ENCODE measurements at places on chromosomes 6 and 20. TPM values are rescaled to one million over a fixed set of nuclear protein-coding genes. Genes with fewer than 3 reads are reported as not detected.

GRCh38 chr6:150894935-150895552 lies 29.5 kb downstream of the MTHFD1L start:
- peak; percentile 17 for DNase-seq

The OR2H2 gene
- not detected for total RNA-seq

The UST gene
- total RNA-seq = 0.92 TPM

- DNase-seq = no peak
Observed at GRCh38 chr6:11069760-11070159, 23.9 kb upstream of the SMIM13 start.

DNA sequence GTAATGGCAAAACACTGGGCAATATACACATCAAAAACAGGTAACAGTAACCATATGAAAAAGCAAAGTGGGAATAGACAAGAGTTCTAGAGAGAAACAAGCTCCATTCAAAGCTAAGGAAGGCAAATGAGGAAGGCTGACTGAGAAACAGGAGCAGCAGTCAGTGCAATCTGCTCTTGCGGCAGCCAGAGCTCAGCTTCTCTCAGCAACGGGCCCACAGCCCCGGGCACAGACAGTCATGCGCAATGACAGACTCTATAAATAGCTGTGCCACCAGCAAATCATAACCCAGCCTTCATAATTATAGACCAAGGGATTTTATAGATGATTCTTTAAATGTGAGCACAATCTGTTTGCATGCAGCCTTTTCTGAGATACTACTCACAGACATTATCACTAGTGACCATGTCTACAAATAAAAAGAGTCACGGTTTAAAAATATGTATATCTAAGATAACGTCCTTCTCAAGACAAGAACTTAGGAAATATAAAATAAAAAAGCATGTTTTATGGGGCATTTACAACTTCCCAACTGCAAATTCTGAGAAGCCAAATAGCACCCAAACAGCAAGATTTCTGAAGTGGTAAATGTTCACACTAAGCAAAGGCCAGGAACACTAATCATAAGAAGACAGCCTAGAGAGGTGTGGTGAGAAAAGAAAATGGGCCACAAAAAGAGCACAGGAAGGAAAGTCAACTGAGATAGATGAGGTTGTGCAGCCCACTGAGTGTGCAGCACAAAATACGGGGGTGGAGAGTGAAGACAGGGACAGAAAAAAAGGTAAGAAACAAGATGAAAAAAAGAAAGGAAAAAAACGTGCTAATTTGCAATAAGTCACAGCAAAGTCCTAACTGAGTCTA lies 39.9 kb upstream of the BEND6 start:
- DNase-seq = no peak

DNA sequence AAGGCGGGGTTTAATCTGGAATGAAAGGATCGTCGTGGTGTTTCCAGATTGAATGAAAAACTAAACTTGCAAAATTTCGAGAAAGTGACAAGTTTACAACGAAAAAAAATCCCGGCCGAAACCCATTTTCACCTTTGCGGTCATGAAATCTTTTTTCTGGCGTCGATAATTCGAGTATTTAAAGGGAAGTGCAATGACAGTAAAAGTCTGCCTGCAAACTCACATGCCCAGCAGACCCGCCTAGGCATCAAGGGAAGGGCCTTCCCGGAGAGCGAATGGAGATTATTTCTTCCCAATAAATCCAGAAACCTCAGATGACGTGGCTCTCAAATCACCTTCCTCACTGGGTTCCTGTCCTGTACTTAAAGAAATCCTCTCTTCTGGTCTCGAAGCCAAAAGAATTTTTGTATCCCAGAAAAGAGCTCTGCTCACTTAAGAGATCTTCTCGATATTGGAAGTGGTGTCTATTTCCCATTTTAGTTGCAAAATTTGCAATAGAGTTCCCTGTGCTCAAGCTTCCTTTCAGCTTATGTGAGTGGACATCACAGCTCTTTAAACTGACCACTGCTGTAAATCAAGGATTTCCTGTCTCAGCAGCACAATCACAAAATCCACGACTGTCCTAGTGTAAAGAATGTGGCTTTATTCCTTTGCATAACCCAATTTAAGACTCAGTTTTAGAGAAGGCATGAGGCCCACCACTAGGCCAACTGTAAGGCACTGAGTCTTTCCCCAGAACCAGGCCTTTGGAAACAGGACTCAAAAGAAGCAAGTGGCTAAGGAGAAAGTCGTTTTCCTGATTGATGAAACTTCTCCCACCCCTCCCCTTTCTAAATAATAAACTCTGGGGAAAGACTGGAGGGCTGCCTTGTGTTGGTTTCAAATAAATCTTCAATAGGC lies 3.9 kb downstream of the OLIG3 start:
- DNase-seq = no peak

DNA sequence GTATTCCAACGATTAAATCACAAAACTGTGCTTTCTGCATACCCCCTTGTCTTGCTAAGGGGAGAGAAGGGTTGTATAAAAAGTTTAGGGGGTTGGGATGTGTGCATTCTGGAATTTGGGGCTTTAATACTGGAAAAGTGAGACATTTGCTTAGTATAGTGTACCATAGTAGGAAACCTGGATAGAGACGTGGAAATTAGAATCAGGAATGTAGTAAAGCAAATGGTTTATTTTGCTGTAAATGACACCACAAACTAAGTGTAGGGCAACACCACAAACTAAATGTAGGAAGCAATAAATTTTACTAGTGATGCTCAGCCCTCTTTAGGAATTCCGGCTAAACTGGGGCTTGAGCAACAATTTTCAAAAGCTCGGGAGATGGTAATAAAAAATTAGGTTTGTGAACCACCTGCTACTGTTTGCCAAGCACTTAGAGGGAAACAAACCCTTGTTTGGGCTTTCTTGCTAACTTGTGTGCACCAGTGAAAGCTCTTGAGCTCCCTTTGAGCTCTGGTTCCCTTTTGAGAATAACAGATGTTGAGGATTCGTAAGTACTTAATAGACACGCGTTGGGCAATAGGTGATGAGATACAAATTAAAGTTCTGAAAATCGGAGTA lies 13.8 kb downstream of the BRD2 start:
- DNase-seq = no peak

GRCh38 chr20:51876313-51876940 lies 74.1 kb upstream of the SALL4 start:
- DNase-seq = no peak

GRCh38 chr6:32940656-32941213 lies at the start of gene HLA-DMB:
TSS of gene HLA-DMB (minus strand) at chr6:32941028. CDS start at chr6:32940807, 221 bp downstream.
- peak; percentile 48 for DNase-seq

GRCh38 chr20:48846516-48847492 lies 19.0 kb upstream of the PREX1 start:
- no peak for DNase-seq

The ZC2HC1B gene
- total RNA-seq = not detected

- no peak for DNase-seq
Observed at GRCh38 chr6:147238164-147238563, 33.9 kb downstream of the STXBP5 start.

- no peak for DNase-seq
Observed at GRCh38 chr20:40427026-40427425, 262.0 kb downstream of the MAFB start.

- no peak for DNase-seq
Observed at GRCh38 chr6:113709936-113710509, 147.1 kb upstream of the MARCKS start.

The ZC3H12D gene
- total RNA-seq = 15.0 TPM

DNA sequence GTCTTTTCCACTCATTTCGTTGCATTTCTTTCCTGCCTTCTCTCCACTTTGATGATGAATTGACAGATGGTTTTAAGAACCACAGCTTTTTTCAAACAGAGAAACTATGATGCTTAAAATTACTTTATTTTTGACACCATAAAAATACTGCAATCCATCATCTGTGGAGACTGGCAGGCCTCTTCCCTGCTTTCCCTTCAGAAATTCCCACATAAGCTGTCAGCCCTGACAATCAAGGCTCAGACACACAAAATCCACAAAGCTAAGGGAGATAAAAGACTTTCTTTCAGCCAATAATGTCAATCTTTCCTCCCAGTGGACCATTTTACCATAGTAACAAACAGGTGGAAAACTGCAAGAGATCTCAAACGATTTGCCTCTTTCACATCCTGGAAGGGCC lies 82.4 kb downstream of the IPCEF1 start:
- DNase-seq = no peak
